IPS DF 19.7 (cell line): ENCODE measurements at places on chromosomes 2 and 18.

GRCh38 chr2:204257781-204258180 lies 287.5 kb upstream of the PARD3B start:
- no peak for DNase-seq

- DNase-seq, result no peak
Measured at GRCh38 chr2:156852681-156853080, 404.8 kb upstream of the GALNT5 start.

GRCh38 chr2:108304975-108305374 lies 16.3 kb downstream of the SULT1C2 start:
- no peak for DNase-seq

GRCh38 chr2:153196378-153197058 lies 282.0 kb downstream of the RPRM start:
- no peak for DNase-seq

GRCh38 chr18:477565-477964 lies 22.9 kb downstream of the COLEC12 start:
- DNase-seq, result no peak

- DNase-seq, result no peak
Measured at GRCh38 chr2:112818094-112818902, 18.3 kb downstream of the IL1B start.

GRCh38 chr2:191166111-191166755 lies 15.4 kb upstream of the STAT4 start:
- no peak for DNase-seq

DNA sequence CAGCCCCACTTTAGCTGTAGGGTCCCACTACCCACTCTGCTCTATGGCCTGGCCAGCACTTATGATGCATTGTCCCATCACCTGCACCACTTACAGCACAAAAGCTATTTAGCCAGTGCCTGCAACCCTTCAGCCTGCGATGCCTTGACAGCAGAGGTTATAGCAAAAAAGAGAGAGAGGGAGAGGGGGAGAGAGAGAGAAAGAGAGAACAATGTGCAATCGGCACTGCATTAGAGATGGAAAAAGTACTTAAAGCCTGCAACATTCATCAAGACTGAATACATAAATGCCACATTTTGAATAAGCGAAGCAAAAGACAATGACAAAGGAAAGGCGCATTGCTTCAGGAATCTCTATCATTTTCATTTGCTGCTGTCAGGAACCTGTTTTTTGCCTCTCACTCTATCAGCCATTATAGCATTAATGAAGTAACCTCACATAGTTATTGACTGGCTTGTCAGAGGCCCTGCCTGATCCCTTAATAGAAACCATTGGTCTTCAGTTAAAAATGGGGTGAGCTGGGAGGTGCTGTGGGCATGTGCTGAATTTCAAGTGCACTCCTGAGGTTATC lies 833.1 kb downstream of the BCL11A start:
- DNase-seq, result no peak

DNA sequence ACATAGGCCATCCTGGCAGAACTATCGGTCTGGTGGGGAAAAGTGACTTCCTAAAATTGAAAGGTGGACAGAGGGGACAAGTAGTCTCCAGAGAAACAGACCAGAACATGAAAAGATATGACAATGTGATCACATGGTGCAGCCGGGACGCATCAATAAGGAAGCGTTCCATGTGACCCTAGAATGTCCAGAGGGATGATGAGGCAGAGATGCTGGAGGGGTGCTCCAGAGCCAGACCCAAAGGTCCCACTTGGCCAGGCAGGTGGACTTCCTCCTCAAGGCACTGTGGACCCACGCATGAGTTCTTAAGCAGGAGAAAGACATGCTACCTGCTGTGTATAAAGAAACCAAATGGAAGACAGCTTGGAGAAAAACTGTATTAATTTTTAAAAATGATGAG lies 50.2 kb downstream of the CDH2 start:
- no peak for DNase-seq

- no peak for DNase-seq
Measured at GRCh38 chr18:68507781-68508180, 207.1 kb downstream of the TMX3 start.

DNA sequence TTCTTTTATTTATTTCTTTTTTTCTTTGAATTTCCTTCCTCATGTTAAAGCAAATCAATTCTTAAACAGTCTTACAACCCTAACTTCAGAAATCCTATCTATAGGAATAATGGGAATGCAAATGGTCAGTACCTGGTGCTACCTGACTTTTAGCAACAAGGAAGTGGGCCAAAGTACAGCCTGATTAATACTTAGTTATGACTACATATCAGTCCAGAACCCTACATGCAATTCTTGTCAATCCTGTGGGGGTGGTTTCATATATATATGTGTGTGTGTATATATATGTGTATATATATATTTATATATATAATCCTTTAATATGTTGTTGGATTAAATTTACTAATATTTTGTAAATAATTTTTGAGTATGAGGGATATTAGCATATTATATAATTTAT lies 14.8 kb upstream of the TRAPPC8 start:
- no peak for DNase-seq

DNA sequence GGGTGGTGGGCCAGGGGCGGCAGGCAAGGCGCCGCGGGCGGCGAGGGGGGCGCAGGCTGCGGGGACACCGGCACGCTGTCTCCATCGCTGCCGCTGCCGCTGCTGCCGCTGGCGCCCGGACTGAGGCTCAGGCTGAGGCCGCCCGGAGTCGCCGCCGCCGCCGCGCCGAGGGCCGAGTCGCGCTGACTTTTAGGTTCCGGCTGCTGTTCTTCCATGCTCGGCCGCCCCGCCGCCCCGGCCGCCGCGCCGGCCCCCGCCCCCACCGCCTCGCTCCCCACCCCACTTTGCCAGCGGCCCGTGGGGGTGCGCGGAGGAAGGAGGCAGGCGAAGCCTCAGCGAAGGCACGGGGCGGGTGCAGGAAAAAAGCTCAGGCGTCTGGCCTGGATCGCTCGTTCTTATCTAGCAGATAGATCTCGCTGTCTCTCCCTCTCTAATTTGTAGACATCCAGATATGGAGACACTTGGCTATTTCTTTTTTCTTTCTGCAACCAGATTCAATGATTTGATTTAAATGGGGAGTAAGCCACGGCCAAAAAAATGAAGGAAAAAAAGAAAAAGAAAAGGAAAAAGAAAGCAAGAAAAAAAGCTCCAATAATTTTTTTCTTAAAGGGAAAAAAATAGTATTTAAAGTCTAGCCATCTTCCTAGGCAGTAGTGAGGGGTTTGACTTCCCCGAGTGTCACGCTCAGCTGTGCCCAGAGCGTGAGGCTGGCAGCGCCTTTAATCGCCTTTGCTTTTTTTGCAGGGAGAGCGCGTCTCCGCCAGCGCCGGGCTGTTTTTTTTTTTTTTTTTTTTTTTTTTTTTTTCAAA lies at the start of gene EN1:
Gene EN1, minus strand, starts transcription at position 696 of the 809 bp plus-strand sequence. Its CDS starts 481 bp downstream, at position 215.
- no peak for DNase-seq

DNA sequence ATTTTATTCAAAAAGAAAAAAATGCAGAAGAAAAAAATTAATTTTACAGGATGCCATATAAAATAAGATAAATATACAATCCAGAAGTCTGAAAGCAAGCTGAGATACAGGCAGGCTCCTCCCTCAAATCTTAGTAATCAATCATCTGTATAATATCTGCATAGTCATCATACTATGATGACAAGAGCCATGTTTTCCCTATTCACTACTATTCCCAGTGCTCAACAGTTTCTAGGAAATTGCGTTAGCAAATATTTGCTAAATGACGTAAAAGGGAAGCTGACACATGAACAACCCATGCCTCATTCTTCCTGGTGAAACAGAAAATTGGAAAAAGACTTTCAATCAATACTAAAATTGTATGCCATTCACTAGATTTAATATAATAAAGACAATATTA lies 793.2 kb downstream of the SUCLG1 start:
- no peak for DNase-seq

GRCh38 chr18:5150894-5151293 lies 46.2 kb downstream of the AKAIN1 start:
- DNase-seq, result no peak

- DNase-seq, result no peak
Measured at GRCh38 chr18:13294309-13294708, 75.7 kb downstream of the LDLRAD4 start.

DNA sequence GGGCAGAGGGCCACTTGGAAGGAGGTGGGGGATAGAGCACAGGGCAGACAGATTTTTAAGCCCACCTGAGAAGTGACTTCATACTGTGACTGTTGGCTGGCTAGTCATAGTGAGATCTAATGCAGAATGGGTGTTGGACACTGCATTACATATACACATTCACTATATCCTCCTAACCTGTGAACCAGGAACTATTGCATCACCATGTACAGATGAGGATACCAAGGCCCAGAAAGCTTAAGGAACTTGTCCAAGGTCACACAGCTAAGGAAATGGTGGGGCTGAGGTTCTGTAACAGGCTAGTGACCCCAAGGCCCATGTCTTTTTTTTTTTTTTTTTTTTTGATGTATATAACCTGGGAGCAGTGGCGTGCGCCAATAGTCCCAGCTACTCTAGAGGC lies 49.6 kb upstream of the SPRED2 start:
- DNase-seq, result no peak

- DNase-seq, result no peak
Measured at GRCh38 chr18:60196836-60197606, 175.6 kb downstream of the MC4R start.

DNA sequence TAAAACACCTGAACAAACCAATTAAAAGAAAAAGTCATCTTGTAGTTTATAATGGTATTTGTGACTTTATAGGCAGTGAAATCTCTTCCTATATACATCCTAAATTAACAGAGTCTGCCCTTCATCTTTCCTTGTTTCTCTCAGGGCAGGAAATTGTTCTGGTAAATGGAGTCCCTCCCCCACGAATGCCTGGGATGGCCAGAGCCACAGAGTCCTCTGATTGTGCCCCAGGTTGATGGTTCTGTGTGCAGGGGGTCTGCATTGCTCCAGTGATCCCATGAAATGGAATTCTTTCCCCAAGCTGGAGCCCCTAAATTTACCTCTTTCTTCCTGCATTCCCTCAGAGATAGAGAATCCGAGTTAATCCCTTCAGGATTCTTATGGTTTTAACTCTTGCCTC lies 155.5 kb downstream of the MTX2 start:
- DNase-seq, result no peak

DNA sequence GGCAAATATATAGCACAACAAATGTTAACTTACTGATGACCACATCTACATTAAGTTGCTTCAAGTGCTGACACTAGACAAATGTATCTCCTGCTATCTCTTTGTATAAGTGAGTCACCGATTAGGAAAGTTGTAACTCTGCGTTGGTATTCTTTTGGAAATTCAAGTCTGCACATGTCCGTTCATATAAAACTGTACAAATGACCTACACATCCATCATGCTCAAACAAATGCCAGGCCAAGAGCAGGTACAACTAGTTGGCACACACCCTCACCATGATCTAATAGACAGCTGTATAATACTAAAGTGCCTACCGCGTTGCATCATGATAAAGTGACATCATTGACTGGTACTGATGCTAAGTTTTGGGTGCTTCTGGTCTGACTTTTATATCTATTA lies 141.1 kb downstream of the RBMS1 start:
- DNase-seq, result no peak

- no peak for DNase-seq
Measured at GRCh38 chr2:227789803-227790202, 23.8 kb upstream of the CCL20 start.

GRCh38 chr18:3886575-3887322 lies 436.8 kb downstream of the TGIF1 start:
- DNase-seq, result no peak

- DNase-seq, result no peak
Measured at GRCh38 chr2:8445580-8445979, 236.3 kb upstream of the ID2 start.

GRCh38 chr2:44975571-44976450 lies 33.4 kb downstream of the SIX2 start:
- DNase-seq, result no peak

GRCh38 chr2:134392442-134393074 lies 138.7 kb downstream of the MGAT5 start:
- DNase-seq, result no peak

- no peak for DNase-seq
Measured at GRCh38 chr2:182667315-182667695, 48.8 kb upstream of the DNAJC10 start.
